ENCODE measurements at places on chromosomes 2 and 18.

- DNase-seq = no peak
These were observed 51.4 kb downstream of the ICOS start for GRCh38 chr2:203987959-203988358.

- peak; percentile 1 for DNase-seq
These were observed 111.6 kb upstream of the CYP1B1 start for GRCh38 chr2:38187541-38188011.

DNA sequence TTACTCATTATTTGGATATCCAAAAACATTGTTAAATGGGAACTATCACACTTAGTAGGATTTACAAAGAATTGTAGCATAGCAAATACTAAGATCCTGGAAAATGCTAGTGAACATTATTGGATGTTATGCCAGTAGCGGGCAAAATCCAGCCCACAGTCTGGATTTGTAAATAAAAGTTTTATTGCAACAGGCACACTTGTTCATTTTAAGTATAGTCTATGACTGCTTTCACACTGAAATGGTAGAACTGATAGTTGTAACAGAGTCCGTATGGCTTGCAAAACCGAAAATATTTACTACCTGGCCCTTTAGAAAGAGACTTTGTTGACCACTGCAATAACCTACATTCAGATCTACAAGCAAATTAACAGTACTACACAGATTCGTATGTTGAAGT, 53.6 kb downstream of the ACVR1 start:
- DNase-seq = no peak

DNA sequence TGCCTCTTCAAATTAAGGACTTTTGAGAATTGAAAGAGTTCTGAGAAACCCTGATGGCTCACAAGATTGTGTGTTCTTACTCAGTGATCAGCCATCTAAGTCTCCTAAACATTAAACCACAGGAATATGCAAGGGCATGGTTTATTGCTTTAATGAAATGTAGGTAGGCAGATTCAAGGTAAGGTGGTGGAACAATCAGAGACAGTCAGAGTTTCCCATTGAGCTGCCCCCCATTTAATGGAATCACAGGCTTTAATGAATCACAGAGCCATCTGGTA, 107.8 kb upstream of the LRATD1 start:
- no peak for DNase-seq

- no peak for DNase-seq
These were observed 448.0 kb upstream of the SPRED2 start for GRCh38 chr2:65880436-65880835.

- DNase-seq = no peak
These were observed 94.8 kb upstream of the HNRNPA3 start for GRCh38 chr2:177117755-177118154.

DNA sequence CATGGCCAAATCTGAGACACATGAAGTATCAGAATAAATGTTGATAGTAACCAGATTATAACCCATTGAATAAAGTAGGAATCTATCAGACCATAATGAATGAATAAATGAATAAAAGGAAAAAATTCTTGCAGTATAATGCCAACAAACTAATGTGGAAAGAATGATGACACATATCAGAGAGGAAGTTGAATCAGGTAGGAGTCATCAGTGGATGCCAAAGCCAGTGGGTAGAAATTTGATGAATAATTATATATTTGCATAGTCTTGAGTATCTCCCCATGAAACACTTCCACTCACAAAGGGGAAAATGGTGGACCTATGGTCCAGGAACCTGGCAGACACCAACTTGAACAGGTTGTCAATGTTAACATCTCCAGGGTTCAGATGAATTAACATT, 68.6 kb downstream of the GALNT3 start:
- DNase-seq = no peak

- DNase-seq = no peak
These were observed 127.0 kb upstream of the KLHL14 start for GRCh38 chr18:32899819-32900218.

- peak; percentile 18 for DNase-seq
These were observed 678.3 kb upstream of the ID2 start for GRCh38 chr2:8003462-8004075.

DNA sequence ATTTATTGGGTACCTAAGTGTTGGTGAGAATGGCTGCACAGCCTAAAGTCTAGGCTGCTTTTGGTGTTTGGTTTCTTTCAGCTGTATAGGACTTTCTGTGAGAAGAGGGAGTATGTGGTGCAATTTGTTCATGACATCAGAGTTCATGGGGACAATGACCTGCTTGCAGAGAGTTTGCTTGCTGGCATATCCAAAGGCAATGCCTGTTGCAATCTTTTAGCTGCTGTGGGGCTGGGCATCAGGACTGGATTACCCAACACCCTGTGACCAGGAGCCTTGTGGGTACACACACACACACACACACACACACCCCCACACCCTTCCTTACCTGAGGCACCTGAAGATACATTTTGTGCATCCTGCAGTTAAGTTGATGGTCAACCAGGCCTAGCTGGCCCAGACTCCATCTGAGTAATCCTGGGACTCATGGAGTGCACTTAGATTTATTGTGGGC, 68.4 kb downstream of the LIPG start:
- no peak for DNase-seq

- DNase-seq = no peak
These were observed 348.7 kb upstream of the GALNT5 start for GRCh38 chr2:156908825-156909224.

- DNase-seq = no peak
These were observed 15.9 kb downstream of the KIDINS220 start for GRCh38 chr2:8821276-8822217.

GRCh38 chr2:6930923-6931647, 13.9 kb downstream of the RNF144A start:
- no peak for DNase-seq

Data from NCI-H1092 treated with DMSO at 0.1 percent for 48 hours (cell line).